ENCODE measurements at places on chromosomes 2 and 18.

DNA sequence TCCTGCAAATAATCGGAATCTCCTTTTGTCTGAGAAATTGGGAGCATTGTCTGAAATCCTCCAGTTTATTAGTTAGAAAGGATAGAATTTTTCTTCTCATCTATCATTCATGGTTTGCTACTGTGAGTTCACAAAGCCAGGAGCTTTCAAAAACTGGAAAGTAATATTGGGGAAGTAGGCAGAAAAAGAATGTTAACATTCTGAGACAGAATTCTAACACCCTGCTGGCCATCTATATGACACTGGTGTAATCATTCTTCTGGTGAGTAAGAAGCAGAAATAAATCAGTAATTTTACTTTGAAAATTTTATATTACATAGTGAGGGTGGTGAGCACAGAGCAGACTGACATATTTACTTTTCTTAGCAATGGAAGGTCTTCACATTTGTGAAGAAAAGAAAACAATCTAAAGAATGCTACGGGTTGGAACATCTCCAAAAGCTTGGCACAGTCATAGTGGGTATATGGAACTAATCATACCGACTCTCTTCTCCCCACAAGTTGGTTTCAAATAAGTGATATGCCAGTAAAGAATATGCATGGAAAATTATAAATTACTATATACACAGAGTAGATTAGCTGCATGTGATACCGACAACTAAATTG lies 344.9 kb downstream of the LPIN1 start:
- no peak for DNase-seq

DNA sequence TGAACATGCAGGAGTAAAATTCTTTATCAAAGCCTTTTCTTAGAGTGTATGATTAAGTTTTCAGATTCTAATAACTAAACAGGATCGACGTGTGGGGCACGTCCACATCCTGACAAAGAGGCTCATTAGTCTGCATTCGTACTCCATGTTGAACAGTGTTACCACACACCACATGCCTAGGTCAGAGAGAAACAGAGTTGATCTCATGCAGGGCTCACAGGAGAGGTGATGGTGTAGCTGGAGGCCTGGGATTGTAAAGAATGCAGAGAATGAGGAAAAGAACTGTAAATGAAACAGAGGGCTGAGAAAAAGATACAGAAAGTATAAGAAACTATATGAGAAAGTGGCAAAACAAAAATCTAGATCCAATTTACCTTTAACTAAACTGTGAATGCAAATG lies 632.5 kb downstream of the BCL11A start:
- no peak for DNase-seq

DNA sequence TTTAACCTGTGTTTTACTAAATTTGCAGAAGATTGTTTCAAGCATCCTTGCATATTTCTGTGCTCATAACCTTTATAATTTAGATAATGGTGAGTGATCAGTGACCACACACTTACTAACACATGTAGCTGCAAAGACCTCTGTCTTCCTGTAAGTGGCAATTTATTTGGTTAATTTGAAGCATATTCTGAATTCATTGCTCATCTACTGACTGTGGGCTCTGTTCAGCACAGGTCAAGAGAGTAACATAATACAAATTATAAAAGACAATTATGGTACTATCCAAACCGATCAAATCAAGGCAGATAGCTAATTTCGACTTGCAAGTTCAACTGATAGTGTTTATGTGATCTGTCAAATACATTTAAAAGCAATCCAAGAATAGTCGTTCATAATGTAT lies 223.9 kb upstream of the FAM98A start:
- no peak for DNase-seq

DNA sequence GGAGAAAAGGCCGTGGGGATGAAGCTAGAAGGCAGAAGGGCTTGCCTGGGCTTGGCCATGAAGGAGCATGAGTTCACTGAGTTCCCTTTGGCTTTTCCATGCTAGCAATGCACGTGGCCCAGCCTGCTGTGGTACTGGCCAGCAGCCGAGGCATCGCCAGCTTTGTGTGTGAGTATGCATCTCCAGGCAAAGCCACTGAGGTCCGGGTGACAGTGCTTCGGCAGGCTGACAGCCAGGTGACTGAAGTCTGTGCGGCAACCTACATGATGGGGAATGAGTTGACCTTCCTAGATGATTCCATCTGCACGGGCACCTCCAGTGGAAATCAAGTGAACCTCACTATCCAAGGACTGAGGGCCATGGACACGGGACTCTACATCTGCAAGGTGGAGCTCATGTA lies 2.9 kb downstream of the CTLA4 start:
- no peak for DNase-seq

DNA sequence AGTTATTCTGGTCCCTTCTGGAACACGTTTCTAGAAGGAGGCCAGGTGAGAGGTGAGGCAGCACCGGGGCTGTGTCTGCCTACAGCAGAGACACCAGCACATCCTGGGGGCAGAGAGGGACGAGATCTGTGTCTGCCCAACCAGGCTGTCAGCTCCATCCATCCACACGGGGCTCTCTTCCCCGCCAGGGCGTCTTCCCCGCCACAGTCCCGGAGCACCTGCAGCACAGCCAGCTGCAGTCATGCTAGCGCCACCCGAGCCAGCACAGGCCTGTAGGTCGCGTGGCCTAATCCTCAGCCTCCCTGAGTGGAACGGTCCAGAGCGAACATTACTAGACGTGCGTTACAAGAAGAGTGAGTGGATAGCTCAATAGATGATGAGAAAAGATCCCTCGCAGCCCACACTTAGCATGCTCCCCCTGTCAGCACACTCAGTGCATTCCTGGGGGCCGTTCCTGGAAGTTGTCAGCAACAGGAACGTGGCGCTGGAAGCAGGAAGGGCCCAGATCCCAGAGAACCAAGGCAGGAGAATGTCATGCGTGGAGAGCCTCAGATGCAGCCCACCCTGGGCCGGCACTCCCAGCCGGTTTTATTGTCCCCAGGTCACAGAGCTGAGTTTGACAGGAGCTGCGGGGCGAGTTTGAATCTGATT lies 179.0 kb downstream of the TWIST2 start:
- DNase-seq: no peak

DNA sequence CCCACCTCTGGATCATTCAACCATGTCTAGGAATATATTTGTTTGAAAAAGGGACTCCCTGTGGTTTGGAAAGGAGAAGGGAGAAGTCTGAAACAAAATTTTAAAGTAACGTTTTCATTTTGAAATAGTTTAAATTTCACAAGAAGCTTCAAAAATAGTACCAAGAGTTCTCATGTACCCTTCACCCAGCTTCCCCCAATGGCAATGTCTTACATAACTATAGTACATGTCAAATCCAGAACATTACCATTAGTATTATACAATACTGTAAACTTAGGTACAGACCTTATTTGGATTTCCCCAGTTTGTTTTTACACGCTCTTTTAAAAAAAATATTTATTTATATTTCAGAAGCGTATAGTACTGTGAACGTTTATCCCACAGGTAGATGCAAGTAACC lies 4.0 kb upstream of the LYG2 start:
- no peak for DNase-seq

GRCh38 chr2:50401772-50402653 lies 629.9 kb downstream of the NRXN1 start:
- DNase-seq: no peak

GRCh38 chr2:29775937-29776336 lies 145.4 kb downstream of the ALK start:
- DNase-seq: no peak

GRCh38 chr2:176931588-176932563 lies 280.7 kb upstream of the HNRNPA3 start:
- no peak for DNase-seq

DNA sequence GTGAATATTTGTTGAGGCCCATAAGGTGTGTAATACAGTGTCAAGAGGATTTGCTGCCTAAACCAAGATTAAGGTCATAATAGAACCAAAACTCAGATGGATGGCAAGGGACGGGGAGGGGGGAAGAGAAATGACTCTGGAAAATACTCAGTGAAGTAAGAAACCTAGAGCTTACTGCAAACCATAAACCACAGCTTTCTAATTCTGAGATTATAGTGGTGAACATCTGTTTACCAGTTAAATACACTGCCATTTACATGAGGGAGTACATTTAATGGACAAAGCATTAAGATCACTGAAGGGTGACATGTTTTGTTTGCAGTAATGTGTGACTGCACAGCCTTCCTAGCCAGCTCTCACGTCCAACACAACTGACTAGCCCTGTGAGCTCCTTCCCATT lies 19.8 kb downstream of the EVX2 start:
- DNase-seq: no peak

GRCh38 chr2:216927163-216927562 lies 67.3 kb upstream of the TNP1 start:
- no peak for DNase-seq

- DNase-seq: no peak
Measured at GRCh38 chr2:134235510-134236144, 18.2 kb upstream of the MGAT5 start.

DNA sequence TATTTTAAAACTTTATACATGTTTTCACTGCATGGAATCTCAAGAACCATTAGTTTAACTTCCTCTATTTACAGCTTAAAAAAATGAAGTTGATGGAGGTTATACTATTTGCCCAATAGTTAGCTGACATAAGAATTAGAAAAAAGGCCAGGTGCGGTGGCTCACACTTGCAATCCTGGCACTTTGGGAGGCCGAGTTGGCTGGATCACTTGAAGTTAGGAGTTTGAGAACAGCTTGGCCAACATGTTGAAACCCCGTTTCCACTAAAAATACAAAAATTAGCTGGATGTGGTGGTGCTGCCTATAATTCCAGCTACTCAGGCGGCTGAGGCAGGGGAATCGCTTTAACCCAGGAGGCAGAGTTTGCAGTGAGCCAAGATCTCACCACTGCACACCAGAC lies 125.1 kb upstream of the CDH19 start:
- DNase-seq: no peak

DNA sequence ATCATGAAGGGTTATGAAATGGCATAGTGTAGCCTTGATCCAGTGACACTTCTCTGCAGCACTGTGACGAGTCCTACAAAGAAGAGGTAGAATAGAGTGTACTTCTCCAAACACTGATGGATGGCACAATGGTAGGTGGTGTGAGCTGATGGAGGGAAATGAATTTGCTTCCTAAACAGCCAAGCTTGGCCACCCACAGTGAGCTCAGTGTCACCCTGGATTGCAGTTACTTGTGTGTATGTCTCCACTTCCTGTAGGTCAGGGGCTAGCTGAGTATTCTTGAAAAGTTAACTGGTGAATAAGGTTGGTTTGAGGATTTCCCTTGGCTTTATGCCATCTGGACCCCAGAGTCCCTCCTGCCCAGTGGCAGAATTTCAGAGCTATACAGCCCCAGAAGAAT lies 75.9 kb downstream of the VSNL1 start:
- no peak for DNase-seq

DNA sequence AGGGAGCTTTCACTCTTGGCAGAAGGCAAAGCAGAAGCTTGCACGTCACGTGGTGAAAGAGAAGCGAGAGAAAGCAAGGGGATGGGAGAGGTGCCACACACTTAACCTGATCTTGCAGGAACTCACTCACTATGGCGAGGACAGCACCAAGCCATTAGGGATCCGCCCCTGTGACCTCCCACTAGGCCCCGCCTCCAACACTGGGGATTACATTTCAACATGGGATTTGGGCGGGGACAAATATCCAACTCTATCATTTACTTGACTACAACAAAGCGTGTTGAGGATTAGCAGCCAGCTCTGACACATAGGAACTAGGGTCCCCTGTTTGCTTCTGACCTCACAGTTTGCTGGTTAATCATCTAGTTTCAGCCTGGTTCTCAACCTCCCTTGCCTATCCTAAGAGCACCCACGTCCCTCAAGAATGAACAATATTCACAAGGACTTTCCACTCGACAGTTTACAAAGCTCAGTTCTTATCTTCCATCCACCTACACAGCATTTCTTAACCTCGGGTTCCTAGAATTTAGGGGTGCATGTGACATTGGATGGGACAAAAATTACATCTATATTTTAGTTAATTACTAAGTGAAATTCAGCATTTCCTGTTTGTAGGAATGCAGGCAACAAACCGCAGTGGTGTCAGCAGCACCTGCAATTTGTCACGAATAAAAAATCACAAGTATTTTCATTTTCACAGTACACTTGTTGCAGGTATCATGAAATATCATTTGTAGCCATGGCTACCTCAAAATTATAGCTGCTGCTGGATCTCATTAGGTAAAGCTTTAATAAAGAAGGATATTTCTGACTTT lies 36.0 kb downstream of the LBH start:
- peak; percentile 23 for DNase-seq

GRCh38 chr2:165629776-165630175 lies 160.3 kb downstream of the CSRNP3 start:
- DNase-seq: no peak

- DNase-seq: no peak
Measured at GRCh38 chr18:75247611-75248421, 37.2 kb downstream of the TSHZ1 start.

DNA sequence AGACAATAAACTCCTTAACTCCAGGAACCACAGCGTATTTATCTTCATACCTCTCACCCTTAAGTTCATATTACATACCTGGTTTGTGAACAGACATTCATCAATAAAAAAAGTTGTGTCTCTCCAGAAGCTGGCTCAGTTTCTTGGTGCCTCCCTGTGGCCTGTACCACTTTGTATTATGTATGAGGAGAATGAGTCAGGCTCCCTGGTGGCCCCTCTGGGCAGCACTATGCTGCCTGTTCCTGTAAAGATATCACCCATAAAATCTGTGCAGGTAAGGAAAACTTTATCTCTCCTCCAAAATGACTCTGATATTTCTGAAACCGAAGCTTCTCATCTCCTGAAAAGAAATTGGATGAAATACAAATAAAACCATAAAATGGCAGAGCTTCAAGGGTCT lies 198.4 kb upstream of the NT5C1B start:
- no peak for DNase-seq

DNA sequence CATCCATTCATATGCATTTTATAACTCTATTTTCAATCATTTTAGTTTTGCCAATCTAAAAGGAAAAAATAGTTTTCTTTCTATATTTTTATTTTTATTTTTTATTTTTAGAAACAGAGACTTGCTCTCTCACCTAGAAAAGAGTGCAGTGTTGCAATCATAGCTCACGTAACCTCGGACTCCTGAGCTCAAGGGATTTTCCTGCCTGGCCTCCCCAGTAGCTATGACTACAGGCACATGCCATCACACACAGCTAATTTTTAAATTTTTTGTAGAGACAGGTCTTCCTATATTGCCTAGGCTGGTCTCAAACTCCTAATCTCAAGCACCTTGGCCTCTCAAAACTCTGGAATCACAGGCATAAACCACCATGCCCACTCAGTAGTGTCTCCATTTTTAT lies 125.5 kb upstream of the XIRP2 start:
- DNase-seq: no peak

GRCh38 chr2:230650585-230651137 lies 62.0 kb upstream of the CAB39 start:
- DNase-seq: no peak

Measured in stimulated activated CD8-positive, alpha-beta memory T cell treated with anti-CD3 and anti-CD28 coated beads, Interleukin-7, amount 100 ng/mL, for 4 hours (primary cell).